Immature natural killer cell (primary cell): ENCODE measurements at places on chromosomes 1 and 21.

- no peak for DNase-seq
Observed at GRCh38 chr21:42706765-42707164, 53.3 kb downstream of the PDE9A start.

DNA sequence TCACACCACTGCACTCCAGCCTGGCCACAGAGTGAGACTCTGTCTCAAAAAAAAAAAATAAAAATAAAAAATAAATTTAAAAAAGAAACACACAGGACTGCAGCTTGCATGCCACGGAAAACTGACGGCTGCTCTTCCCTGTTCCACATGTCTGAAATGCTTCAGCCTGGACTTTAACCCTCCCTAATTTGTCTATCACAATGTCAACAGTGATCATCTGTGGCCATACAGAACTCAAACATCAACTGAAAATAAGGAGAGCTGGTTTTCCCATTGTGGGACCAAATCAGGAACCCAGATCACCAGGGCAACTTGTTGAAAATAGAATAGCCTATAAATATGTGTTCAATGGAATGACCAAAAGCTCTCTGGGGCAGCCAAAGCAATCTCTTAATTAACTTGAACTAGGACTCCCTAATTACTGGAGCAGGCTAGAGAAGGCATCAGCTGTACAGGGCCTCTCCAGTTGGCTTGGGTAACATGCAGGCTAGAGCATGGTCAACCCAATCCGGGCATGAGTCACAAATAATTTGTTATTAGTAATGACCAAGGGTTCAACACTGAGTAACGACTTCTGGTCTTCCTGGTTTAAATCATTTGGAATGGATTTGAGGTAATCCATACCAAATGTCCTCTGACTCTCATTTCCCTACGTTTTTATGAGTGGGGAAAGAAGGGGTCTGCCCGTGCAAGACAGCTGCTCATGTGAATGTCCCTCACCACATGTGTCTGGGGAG lies 62.7 kb upstream of the KAZN start:
- no peak for DNase-seq

DNA sequence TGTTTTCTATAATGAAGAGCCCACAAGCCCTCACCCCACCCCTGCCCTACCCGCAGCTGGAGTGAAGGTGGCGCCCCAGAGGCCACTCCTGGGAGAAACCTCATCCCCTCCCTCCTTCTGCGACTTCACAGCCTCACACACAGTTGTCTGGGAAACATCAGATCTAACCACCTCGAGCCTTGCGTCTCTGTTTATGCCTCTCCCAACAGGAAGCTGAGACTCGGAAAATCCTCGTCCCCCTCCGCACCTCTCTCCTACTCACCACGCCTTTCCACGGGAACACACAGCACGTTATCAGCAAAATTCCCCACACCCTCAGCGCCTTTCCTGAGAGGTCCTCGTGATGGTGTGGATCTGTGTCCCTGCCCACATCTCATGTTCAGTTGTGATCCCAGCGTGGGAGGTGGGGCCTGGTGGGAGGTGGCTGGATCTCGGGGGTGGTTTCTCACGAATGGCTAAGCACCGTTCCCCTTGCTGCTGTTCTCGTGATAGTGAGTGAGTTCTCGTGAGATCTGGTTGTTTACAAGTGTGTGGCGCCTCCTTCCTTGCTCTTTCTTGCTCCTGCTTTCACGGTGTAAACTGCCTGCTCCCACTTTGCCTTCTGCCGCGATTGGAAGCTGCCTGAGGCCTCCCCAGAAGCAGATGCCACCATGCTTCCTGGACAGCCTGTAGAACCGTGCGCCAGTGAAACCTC lies 190.6 kb downstream of the KIF26B start:
- no peak for DNase-seq

DNA sequence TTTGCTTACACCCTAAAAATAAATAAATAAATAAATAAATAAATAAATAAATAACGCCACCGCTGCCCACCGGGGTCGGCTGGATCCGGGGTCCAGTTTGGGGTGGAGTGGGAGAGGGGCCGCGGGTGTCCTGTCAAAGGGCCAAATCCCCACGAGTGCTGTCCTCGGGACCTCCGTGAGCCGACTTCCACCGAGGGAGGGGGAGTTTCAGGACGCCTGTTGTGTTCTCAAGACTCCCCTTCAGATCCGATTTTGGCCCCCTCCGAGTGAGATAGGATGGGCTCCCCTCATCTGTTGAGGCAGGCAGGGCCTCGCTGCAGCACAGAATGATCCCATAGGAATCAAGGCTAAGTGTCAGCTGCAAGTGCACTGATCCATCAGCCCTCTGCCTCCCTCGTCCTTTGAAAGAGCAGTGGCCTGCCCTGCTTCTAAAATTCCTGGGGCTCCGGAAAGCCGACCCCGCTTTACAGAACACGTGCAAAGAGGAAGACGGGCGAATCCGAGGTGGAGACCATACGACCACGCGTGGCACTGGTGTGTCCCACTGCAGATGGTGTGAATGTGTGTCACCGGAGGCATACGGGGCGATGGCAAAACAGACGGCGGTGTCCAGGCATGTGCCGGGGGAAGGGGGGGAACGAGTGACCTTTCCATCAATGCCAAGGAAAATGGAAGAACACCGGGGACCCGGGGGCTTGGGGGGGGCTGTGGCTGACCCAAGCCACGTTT lies 3880.5 kb downstream of the SRGAP2C start:
- DNase-seq, result no peak

DNA sequence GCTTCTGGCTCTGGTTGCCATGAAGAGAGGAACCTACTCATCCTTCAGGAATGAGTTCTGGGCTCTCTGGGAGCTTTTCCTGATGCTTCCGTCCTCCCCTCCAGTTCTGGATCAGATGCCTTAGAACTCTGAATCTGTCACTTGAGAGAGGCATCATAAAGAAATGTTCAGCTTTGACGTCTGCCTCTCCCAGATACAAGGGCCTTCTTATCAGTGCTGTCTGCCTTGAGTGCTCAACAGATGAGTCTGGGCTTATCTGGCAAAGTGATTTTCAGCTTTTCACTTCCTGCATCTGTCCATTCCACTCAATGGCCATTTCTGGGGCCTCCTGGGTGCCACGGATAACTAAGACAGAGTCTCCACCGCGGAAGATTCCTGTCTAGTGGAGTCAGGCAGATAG lies 12.3 kb upstream of the OTUD3 start:
- no peak for DNase-seq

DNA sequence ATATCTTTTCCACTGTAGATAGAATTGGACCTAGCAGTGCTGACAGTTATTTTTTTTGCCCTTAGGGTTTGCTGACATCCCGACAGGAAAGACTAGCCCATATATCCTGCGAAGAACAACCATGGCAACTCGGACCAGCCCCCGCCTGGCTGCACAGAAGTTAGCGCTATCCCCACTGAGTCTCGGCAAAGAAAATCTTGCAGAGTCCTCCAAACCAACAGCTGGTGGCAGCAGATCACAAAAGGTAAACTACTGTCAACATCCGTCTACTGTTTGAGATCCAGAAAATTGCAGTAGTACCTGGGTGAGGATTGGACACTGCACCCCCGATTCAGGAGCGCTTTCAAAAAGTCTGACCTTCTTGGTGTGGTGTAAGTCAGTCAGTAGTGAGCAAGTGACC lies 55.8 kb downstream of the CENPF start:
- no peak for DNase-seq

- peak; percentile 86 for DNase-seq
Observed at GRCh38 chr1:101112051-101112780, 86.6 kb upstream of the DPH5 start.

DNA sequence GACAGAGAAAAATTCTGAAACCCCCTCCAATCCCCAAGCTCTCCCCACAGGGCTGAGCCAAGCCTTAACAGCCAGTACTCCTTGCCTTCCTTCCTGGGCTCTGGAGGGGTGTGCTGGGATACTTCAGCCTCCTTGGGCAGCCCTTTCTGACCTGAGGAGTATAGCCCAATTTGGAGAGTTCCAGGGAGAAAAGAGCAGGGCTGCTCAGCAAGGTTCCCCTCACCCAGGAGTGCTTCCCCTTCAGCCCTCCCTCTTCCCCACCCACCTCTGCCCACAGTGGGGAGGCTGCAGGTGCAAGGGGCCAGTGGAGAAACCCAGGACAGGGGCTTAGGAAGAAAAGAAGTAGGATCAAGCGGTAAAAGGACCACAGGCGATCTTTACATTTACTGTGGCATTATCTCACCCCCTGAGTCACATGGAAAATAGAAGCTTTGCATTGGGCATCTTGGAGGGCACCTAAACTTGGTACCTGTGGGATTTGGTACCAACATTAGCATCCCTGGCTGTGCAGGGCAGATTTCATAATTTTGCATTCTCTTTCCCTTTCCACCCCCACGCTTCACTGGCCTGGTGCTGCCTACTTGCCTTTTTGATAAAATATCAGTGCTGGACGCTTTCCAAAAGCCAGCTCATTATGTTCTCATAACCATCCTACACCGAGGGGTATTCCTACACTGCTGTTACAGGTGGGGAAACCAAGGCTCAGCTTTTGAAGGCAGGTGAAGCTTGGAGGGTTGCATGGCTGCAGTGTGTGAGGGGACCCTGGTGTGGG lies 2.8 kb upstream of the ADORA1 start:
- DNase-seq, result no peak

DNA sequence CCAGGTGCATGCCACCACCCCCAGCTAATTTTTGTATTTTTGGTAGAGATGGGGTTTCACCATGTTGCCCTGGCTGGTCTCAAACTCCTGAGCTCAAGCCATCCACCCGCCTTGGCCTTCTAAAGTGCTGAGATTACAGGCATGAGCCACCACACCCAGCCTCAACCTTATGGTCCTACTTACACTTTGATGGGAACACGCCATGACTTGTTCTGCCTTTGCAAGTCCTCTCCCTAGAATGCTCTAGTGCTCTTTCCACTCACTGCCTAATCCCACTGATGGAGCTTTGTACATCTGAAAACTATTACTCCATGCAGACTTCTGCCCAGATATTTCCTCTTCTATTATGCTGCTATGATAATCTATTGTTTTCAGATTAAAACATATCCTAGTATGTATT lies 174.3 kb downstream of the DAB1 start:
- DNase-seq, result no peak

DNA sequence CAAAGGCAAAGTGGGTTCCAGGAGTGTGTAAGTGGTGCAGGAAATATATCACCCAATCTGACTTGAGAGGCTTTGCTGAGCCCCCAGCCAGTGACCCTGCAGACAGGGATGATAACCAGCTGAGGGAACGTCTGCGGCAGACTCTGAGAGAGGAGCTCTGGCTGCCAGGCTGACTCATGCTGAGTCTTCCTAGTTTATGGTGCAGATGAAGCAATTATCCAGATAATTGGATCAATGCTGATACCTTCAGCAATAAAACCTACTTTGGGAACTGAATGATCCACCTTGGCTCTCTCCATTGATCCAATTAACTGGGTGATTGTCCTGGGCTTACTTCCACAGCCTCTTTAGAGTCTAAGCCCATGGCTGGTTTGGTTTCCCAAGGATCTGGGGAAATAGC lies 7.3 kb downstream of the C8B start:
- no peak for DNase-seq

GRCh38 chr1:183908079-183908478 lies 103.2 kb downstream of the RGL1 start:
- no peak for DNase-seq

DNA sequence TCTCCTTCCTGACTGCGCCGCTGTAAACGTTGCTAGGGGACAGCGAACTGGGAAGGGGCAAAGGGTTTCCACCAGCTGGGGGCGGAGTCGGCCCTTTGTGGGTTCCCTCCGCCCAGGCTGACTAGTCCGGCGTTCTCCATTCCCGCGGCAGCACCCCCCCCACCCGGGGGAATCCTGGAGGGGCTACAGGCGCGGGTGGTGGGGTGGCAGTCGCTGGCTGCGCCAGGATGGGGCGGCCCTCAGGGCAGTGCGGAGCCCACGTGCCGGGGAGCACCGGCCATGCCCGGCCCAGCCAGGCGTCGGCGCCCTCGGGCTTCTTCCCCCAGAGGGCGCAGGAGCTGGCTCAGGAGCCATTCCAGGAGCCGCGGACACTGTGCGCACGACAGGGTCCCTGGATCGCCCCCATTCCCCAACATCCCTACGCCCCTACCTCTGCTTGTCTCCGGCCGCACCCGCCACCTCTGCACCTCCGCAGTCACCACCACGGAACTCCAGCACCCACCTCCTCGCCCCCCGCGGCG lies 476 bp downstream of the BATF3 start:
- peak; percentile 38 for DNase-seq

GRCh38 chr1:210817385-210818275 lies 316.3 kb downstream of the KCNH1 start:
- DNase-seq, result no peak

- DNase-seq, result no peak
Observed at GRCh38 chr1:230744382-230744781, 2.8 kb upstream of the CAPN9 start.

- no peak for DNase-seq
Observed at GRCh38 chr1:224872832-224873433, 56.5 kb upstream of the DNAH14 start.

DNA sequence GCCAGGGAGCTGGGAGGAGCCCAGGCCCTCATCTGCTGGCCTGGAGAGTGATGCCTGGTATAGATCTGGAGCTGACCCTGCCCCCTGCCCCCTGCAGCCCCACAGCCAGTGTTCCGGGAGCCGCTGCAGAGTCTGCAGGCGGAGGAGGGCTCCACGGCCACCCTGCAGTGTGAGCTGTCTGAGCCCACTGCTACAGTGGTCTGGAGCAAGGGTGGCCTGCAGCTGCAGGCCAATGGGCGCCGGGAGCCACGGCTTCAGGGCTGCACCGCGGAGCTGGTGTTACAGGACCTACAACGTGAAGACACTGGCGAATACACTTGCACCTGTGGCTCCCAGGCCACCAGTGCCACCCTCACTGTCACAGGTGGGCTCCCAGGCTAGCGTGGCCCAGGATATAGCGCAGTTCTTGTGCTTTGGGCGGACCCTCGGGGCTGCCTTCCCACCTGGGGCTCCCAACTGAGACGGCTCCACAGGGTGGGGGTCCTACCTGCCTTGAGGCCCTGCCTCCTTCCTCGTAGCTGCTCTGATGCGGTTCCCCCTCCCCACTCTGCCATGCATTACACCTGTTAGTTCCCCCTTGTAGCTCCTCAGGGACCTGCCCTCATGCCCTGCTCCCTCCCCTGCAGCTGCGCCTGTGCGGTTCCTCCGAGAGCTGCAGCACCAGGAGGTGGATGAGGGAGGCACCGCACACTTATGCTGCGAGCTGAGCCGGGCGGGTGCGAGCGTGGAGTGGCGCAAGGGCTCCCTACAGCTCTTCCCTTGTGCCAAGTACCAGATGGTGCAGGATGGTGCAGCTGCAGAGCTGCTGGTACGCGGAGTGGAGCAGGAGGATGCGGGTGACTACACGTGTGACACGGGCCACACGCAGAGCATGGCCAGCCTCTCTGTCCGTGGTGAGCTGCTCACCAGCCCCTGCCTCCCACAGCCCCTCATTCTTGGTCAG lies 98.7 kb downstream of the OBSCN start:
- no peak for DNase-seq

- DNase-seq, result no peak
Observed at GRCh38 chr1:97864615-97865014, 56.2 kb downstream of the DPYD start.

DNA sequence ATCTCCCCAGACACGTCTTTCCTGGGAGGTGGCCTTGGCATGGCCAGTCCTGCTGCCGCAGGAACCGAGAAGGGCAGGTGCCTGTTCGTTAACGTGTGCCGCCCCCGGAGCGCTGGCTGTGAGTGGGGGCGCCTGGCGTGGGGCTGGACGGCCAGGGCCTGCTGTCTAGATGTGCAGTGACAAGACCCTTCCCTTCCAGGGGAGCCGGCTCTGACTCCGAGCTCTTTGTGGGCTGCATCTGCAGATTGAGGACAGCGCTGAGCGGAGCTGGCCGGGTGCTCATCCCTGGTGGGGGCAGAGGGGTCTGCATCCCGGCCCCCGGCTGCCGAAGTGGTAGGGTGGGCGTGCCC lies 13.0 kb downstream of the COL18A1 start:
- DNase-seq, result no peak
